ENCODE measurements at places on chromosomes 12 and 14.
A peak's percentile ranks its signal among the peaks of the same experiment; 100 is the strongest.

DNA sequence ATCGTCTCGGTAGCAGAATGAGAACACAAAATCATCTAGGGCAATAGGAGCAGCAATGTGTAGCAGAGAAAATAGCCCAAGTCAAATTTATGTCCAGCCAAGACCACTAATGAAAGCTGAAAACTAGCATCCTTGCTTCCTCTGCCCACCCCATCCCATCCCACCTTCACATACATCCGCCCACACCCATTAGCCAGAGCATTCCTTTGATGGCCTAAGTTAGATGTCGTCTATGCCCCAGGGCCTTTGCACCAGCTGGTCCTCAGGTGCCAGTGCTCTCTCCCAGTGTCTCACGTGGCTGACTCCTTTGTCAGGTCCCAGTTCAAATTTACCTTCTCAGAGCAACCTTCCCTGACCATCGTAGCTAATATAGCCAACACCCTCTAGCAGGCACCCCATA lies 17.8 kb upstream of the PPP2R5C start:
- DNase-seq = no peak

GRCh38 chr12:6839482-6840201 lies 1.1 kb upstream of the GNB3 start:
- DNase-seq = no peak

GRCh38 chr12:2319136-2319535 lies 266.3 kb downstream of the CACNA1C start:
- DNase-seq = no peak

DNA sequence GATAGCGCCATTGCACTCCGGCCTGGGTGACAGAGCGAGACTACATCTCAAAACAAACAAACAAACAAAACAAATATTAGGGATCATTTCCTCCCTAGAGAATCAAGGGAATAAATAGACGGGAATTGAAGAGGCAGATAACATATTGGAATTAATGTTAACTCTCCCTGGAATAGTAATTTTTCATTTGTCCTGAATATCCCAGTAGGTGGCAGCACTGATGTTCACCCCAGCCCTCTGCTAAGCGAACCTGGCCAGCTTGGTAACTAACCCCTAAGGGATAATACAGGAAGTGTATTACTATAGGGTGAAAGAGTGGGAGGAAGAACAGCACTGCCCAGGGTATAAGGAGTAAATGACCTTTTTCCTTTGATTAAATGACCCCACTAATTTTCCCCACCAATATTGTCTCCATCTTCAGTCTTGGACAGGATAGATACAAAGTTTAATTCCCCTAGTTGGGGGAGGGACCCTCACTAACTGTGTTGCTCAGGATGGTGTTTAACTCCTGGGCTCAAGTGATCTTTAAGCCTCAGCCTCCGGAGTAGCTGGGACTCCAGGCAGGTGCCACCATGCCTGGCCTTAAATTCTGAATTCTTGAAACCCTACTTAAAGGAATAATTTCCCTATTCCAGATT lies 40.5 kb downstream of the SLC2A14 start:
- DNase-seq = peak; percentile 70

DNA sequence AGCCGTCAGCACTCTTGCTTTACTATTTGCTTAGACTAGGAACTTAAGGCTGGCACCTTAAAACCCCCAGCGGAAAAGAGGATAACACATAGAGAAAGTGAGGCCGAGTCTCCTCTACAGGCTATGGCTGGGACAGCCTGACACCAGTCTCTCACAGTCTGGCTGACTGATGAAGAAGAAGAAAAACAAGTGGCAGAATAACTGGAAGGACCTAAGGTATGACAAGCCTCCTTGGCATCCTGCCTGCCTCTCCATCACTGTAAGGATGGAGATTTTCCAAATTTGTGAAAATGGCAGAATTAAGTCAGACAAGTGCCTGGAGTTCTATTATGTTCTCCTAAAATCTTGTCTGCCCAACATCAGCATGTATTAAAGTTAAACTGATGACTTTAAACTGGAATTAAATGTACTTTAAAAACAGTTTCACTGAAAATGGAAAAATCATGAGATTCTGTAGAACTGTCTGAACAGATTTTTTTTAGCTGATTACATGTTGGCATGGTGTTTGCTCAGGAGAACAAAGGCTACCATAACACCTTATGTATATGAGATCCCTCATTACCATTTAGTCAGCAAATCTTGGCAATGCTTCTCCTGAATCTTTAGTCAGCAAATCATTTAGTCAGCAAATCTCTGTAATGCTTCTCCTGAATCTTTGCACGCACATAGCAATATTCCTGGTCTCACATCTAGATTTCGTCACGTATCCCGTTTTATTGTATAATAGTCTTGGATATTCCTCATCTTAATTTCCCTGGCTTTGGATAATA lies 140.3 kb upstream of the AEBP2 start:
- DNase-seq = no peak

DNA sequence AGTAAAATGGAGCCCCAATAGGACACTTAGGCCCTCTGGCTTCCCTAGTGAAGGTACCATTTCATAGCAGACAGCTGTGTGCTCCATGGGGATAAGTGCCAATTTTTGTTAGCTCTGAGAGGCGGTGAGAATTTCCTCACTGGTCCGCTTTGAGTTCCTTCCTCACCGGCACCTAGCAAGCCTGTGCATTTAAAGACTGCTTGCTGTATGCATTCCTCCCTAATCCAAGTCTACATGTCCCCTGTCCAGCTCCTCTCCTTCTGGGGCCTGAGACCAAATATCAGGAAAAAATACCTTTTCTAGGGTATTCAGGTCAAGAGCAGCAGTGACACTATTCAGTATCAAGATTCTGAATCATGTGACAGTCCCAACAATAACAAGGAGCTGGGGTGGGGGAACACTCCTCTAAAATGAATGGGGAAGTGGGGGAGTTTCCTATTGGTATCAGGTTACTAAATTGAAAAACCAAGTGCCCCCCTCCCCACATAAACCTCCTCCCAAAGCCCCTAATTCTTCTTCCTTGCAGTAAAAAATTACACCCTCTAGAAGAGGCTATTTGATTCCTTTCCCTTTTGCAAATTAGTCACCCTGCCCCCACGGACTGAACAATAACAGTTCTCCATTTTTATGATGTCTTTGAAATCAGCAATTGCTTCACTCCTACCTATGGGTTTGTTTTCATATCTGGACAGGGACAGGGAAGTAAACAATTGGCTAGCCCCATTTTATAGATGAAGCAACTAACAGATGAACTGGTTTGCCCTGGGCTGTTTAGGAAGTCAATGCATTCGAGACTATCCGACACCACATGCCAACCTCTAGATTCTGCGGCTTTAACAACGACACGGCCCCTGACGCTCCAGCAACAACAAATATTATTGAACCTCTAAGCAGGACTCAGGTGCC lies 28.9 kb downstream of the BCL11B start:
- DNase-seq = no peak

DNA sequence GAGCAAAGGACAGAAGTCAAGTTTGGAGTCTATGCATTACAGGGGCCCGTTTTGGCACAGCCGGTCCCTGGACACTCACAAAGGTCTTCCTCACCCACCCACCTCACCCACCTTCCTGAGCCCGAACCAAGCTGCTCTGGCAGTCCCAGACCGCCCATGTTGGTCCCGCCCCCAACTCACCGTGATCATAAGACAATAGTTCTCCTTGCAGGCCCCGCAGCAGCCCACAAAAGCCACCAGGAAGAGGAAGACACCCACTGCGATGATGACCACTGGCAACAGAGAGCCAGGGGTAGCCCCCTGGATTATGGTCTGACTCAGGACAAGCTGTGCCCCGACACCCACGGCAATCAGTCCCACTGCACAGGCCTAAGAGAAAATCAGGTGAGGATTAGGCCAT lies 1.8 kb downstream of the CD63 start:
- no peak for DNase-seq

DNA sequence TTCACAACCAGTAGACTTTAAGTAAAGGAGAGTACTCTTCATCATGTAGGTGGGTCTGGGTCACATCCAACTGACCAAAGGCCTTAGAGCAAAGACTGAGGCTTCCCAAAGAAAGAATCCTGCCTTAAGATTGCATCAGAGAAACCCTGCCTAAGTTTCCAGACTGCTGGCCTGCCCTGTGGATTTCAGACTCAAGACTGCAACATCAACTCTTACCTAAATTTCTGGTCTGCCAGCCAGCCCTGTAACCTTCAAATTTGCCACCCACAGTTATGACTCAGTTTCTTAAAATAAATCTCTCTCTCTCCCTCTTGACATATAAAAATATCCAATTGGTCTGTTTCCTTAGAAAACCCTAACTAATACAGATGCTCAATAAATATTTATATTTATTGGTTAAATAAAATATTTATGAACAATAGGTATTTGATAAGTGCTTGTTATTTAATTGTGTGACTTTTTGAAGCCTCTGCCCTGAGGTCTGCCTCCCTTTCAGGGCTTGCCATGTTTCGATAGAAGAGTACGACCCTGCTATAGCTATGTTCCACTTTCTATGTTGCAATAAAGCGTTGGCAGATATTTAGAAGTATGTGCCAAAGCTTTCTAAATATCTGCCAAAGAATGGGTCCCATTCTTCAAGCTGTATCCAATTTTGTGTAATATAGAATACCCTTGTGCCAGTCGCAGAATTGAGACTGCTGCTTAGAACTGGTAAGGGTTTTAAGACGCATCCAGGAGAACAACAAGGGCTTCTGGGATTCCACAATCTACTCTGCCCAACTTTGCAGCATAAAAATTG lies 65.7 kb downstream of the TMEM30B start:
- DNase-seq = no peak

DNA sequence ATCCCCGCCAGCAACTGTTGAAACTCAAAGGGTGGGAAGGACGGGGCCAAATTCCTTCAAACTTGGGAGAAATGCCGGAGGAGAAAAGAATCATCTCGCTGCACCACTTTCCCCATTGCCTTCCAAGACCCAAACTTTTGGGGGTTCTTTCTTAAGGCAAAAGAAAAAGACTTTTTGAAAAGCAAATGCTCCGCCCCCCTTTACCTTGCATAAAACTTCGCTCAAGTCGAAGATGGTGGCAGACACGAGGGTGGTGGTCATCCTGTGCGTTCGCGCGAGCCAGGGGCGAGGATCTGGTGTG lies 239 bp downstream of the ZFP36L1 start:
- no peak for DNase-seq

- DNase-seq = no peak
These were observed 10.6 kb downstream of the FAR2 start for GRCh38 chr12:29159661-29160060.

DNA sequence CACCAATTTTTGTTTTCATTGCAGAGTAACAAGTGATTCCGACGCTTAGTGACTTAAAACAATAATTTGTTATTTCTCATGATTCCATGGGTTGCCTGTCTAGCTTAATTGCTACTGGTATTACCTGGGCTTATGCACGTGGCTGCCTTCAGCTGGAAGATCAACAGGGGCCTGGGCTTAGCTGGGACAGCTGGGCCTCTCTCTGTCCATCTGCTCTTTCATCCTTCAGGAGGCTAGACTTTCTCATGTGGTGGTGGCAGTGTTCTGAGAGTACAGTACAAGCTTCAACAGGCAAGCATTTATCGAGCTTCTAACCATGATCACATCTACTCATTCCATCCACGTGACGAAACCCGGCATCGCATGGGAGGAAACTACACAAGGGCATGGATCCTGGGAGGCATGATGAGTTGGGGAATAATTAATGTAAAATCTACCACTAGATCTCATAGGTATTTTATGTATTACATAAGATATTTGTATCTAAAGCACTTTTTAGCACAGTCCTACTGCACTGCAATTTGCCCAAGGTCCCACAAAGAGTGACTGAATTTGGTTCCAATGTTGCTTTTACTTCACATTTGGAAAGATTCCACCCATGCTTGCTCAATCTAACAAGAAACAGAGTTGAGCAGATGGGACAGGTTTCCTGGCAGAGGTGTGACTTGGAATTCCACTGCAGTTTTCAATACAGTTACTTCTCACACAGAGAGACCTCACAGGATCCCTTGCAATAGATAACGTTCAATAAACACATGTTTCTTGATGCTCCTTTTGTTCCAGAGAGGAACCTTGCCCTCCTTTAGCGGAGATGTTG lies 153.1 kb upstream of the FRMD6 start:
- no peak for DNase-seq

DNA sequence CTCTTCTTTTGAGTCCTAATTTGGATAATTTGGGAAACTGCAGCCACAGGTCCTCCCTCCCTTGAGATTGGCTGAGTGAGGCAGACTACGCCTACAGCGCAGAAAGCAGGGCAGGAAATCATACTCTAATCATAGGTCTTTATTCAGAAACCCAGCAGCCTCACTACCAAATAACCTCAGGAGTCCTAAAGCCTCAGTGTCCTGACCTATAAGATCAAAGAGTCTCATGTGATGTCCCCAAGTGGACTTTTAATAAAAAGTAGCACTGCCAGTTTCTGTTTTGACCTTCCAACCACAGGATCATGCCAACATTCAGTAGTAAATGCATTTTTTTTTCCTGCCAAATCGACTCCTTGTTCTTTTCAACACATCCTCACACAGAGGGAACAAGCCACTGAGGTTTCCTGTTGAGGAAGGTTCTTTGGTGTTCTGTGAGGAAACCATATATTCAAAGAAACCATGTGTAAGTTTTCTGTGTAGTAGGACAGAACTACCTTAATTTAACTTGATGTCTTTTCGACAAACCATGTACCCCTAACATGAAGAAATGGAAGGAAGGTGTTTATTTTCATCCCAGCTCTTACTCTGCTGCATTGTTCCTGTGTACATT lies 72.2 kb downstream of the VCPKMT start:
- no peak for DNase-seq

DNA sequence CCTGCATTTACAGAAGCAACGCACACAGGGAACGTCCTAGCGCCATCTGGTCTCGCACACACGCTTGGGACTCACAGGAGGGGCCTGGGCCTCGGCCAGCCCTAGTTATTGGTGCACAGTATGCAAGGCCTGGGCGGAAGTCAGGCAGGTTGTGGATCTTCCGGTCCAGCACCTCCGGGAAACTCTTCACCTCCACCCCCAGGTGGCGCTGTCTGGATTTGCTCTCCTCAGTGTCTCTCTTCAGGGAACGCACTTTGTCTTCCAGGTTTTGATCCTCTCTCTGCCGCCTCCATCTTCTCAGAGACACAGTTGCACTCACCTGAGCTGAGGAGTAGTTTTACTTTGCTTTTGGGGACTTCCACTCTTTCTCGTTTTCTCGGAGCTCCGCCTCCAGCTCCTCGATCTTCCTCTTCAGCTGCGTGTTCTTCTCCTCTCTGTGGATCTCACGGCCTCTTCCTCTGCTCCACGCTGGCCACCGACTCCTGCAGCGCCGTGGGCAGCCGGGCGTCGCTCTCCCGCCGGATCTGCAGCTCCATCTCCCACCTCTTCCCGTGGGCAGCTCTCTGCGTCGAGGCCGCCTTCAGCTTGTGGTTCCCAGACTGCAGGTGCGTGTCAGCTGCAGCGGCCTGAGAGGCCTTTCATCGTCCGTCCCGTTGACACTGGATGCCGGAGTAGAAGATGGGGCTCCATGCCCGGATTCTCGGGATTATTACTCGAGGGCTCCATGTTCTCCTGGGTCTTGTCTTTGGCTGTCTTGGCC lies 933.8 kb downstream of the TMEM121 start:
- DNase-seq = peak; percentile 46

Measured in HEK293T (cell line).